HS-27A (cell line): ENCODE measurements at places on chromosomes 4 and X.

DNA sequence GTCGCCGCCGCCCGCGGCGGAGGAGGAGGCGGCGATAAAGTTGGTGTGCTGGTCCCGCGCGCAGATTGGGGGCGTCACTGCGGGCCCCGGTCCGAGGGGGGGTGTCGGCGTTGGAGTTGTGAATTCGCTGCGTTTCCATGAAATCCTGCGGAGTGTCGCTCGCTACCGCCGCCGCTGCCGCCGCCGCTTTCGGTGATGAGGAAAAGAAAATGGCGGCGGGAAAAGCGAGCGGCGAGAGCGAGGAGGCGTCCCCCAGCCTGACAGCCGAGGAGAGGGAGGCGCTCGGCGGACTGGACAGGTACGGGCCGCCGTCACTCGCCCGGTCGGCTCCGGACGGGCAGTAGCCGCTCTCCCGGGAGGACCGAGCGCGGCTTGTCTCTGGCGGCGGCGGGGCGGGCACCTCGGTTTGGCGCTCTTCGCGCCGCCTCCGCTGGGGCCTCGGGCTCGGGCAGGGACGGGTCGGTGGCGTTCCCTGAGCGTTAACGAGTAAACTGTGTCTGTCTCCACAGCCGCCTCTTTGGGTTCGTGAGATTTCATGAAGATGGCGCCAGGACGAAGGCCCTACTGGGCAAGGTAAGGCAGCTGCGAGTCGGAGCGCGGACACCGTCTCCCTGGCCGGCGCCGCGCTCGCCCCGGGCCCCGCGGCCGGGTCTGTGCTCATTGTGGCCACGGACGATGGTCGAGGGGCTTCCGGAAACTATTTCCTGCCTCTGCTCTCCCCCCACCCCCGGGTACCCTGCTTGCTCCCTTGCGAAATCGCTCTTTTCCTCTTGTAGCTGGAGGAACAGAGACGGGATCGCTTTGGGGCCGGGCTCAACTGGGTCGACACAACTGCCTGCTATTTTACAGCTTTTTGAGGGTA, 658 bp downstream of the KDM6A start:
- peak; percentile 9 for DNase-seq

DNA sequence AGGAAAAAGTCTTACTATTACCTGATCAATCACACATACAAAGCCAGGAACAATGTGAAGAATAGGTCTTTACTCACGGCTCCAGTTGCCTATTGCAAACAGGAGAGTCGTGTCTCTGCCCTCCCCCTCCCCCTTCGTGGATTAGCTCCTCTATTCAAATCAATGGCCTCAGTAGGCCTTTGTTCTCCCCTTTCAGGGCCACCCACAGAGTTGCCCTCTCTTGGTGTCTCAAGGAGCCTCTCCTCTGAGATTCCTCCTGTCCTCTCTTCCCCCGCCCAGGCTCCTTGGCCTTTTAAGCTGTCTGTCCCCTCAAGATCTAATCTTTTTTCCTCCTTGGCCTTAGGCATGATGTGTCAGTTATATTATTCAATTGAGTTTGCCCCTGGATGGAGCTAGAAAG, 107.2 kb upstream of the NALF2 start:
- DNase-seq: no peak

- DNase-seq: peak; percentile 4
These were observed 391 bp upstream of the PHKA1 start for GRCh38 chrX:72714478-72714916.

- DNase-seq: peak; percentile 3
These were observed 233.9 kb upstream of the CXXC4 start for GRCh38 chr4:104728380-104729122.

- no peak for DNase-seq
These were observed 599.5 kb upstream of the ZFP42 start for GRCh38 chr4:187396106-187396505.

DNA sequence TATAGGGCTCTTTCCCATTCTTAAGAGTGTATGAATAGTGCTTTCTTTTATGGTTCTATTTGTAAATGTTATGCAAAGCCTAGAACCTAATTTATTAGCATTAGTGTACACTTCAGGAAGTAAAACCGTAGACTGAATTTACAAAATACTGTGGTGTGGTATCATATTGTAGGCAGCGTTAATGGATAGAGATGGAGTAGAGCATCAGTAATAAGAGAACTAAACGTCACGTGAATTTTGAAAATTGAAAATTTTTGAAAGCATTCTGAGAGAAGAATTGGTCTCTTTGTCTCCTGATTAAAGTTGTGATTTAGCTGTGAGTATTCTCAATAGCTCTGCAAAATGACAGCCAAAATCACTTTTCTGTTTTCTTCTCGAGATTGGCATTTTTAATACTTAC, 2.9 kb downstream of the STIM2 start:
- no peak for DNase-seq

DNA sequence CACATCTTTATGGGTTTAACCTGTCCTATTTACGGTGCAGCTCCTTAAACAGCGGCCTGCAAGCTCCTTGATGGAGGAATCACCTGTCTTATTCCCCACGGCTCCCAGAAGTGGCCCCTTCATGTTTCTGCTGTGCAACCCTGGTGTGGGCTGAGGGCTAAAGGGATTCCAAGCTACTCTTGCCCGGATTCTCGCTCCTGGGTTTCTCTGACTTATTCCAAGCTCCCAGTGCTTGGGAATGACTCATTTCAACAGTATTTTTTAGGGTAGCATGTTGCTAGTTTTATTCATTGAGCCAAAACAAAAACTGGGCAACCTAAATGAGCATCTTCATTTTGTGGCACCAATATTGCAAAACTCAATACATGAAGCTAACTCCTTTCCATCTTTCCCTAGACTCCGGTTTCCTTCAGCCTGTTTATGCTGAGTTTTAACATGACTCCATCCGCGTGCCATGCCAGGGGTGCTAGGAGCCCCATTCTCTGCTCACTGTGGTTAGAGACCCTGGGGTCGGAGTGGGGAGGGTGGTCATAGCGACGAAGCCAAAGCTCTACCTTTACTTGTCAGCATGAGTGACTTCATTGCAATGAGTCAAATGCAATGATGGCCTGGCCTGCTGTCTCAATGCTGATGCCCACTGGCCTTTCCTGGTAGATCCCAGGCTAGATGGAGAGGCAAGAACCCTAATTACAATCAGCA, 349.7 kb downstream of the NR3C2 start:
- no peak for DNase-seq

GRCh38 chrX:136146614-136147314, 569 bp upstream of the FHL1 start:
- no peak for DNase-seq

DNA sequence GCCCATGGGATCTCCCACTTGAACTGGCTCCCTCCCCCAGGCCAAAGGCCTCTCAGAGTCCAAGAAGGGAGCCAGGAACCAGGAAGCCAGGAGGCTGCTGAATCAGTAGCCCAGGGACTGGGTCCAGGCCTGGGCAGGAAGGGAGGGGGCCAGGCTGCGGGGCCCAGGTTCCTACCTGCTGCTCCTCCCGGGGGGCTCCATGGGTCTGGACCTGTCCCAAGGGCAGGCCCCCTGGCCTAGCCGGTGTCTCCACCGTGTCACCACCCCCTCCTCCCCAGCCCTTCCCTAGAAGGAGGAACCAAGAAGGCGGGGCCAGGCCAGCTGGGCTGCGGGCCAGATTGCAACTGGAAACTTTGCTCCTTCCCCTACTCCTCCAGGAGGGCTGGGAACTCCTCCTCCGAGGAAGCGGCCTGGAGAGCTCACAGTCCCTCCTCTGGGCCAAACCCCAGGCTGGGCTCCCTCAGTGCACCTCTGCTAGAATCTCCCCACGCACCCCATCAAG, at the start of gene IQSEC2:
Gene IQSEC2, minus strand, starts transcription at position 264 of the 502 bp plus-strand sequence.
- no peak for DNase-seq

- DNase-seq: no peak
These were observed 44.3 kb downstream of the CNGA1 start for GRCh38 chr4:47972181-47972580.

GRCh38 chr4:48863728-48864127, 32.8 kb downstream of the OCIAD1 start:
- no peak for DNase-seq

DNA sequence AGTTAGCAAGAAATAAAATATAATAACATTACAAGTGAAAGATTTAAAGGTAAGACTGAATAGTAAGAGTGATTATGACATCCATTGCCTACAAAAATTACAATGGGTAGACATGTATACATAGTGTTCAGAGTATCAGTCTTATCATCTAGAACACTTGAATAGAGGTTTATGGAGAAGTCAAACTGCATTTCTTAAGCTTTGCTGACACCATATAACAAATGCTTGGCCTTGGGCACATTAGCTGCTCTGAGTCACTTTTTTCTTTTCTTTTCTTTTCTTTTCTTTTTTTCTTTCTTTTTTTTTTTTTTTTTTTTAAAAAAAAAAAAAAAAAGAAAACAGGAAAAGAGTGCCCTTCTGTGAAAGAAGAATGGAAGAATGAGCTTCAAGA, 220.0 kb downstream of the SPCS3 start:
- no peak for DNase-seq

DNA sequence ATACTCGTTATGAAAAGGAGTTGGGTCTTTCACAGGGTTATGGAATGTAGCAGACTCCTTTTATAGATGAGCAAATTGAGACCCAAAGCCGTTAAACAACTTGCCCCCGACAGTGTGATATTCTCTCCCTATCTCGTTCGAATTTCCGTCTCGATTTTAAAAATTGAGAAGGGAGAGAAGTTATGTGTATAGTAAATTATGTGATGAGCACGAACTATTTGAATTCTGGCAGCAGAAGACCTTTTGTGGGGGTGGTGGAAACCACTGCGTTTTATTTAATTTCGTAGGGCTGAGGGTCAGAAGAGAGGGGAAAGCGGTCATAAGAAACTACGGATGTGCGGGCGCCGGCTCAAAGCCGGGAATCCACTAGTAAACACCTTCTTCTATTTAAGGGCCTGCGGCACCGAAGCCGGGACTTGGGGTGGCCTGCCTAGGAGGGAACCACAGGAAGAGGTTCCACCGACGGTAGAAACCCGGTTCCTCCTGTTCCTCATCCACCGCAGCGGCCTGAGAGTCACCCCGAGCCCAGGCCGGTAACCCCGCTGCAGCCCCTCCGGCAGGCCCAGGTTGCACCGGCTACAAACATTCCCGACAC, 1.5 kb upstream of the DDX3X start:
- no peak for DNase-seq

DNA sequence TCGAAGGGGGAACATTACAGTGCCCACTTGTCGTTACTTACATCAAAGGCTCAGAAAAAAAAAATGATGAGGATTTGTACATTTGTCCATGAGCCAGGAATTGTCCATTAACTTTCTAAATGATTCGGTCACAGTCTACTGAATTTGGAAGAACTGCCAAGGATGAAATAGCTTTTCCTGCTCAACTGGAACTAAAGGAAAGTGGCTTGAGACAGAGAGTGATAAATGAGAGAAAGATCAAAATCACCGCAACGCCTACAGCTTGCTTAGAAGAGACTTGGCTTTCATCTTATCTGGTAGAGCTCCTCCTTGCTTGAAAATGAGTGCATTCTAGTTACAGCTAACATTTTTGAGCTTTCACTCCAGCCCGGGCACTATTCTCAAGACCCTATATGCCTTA, 55.5 kb upstream of the ADGRG2 start:
- DNase-seq: no peak

DNA sequence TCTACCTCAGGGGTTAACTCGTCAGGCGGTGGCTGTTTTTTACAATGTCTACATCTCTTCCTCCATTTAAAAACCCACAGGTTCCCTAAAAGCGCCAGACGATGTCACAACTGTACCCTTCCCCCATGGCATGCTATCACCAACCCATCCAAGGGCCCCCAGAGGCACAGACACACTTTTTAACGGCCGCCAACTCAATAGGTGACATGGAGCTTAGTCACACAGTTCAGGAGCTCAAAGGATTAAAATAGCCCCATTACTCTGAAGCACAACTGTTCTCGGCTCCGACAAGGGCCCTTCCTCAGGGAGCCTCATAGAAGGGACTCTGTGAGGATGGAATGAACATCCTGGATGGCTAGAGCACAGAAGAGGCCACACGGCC, 12.4 kb downstream of the SH3KBP1 start:
- DNase-seq: no peak

- DNase-seq: no peak
These were observed 25.8 kb downstream of the DOCK11 start for GRCh38 chrX:118521435-118521834.

DNA sequence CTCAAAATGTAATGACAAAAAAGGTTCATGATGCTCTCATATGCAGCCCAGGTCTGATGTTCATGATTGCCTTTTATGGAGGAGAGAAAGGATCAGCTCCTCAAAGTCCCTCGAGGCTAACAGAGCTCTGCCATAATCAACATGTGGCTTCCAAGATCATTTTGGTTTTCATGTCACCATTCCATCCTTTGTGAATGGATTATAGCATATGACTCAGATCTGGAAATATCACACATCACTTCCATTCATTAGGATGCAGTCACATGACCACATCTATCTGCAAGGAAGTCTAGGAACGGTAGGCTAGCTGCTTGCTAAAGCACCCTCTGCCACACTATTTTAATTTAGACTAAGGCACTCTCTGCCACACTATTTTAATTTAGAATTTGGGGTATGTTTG, 77.6 kb downstream of the COX18 start:
- no peak for DNase-seq

DNA sequence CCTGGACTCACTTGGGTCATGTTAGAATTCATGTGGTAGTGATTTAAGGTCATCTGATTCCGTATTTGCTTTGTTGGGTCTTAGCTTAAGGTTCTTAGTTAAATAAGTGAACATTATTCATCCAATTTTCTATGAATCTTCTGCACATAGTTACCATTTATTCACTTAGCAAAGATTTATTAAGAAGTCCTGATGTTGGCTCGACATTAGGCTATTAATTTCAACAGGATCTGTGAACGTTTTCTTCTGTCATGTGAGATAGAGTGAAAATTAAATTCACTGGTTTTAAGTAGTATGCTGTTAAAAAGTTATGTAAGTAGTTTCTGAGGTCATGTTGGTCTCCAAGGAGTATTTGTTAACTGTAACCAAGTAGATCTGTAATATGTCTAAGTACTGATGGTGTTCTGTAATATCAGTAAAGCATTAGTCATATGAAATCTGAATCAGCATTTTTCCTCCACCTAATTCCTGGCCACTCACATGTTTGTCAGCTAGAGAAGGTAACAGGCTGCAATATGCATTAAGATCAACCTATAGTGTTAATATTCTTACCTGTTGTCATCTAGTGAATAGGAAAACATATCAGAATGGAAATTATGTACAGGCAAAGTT, 155.6 kb downstream of the PCDH7 start:
- no peak for DNase-seq

GRCh38 chrX:23732704-23733103, 10.4 kb downstream of the ACOT9 start:
- DNase-seq: no peak

GRCh38 chr4:40040908-40041307, 15.7 kb upstream of the N4BP2 start:
- no peak for DNase-seq

DNA sequence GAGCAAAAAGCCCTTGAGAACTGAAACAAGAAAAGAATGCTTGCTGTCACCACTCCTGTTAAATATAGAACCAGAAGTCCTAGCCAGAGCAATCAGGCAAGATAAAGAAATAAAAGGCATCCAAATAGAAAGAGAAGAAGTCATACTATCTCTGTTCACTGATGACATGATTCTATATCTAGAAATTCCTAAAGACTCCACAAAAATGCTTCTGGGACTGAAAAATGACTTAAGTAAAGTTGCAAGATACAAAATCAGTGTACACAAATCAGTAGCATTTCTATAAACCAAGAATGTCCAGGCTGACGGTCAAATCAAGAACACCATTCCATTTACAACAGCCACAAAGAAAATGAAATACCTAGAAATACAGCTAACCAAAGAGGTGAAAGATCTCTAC, 552.7 kb upstream of the SLIT2 start:
- no peak for DNase-seq

GRCh38 chr4:26131711-26132110, 189.1 kb upstream of the RBPJ start:
- DNase-seq: no peak
